ENCODE measurements at places on chromosomes 11 and 22. TPM values are rescaled to one million over a fixed set of nuclear protein-coding genes. Genes with fewer than 3 reads are reported as not detected.
A peak's percentile ranks its signal among the peaks of the same experiment; 100 is the strongest.

Gene MS4A15
- polyA plus RNA-seq = not detected

GRCh38 chr11:47468598-47469214, 19.8 kb upstream of the RAPSN start:
- no peak for DNase-seq

- peak; percentile 80 for DNase-seq
Measured at GRCh38 chr11:74493791-74494630, 487 bp upstream of the LIPT2 start.

- DNase-seq = no peak
Measured at GRCh38 chr11:35272391-35272902, 133.5 kb downstream of the CD44 start.

Gene GDPD4
- polyA plus RNA-seq = not detected

- no peak for DNase-seq
Measured at GRCh38 chr11:121059605-121060004, 35.7 kb downstream of the TBCEL start.

Gene BTG4
- polyA plus RNA-seq = 0.13 TPM

GRCh38 chr11:126375726-126376125, 20.2 kb downstream of the ST3GAL4 start:
- no peak for DNase-seq

DNA sequence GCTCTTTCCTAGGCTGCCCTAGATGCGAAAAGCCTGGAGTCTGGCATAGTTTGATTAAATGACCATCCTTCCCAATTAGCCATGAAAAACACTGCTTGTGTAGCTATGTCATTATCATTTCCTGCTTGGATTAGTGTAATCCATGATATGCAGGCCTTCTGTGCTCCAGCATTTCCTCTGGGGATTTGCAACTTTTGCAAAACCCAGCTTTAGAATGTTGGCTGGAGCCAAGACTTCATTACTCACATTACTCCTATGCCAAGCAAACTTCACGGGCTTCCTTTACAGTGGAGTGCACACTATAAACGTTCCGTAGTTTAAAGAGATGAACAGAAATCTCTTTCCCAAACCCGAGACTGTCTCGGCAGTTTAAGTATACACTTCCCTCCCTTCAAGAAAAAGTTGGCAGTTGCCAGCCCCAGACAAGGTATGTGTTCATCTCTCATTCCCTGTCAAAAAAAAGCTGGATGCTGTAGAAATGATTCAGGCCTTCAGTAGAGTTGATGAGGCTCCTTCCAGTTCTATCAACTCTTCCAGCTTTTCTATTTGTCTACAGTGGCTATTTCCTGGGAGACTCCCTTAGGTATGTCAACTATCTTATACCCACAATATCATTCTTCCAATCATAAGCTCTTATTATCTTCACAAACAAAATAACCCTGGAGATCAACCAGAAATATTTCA, 180.0 kb downstream of the MAML2 start:
- no peak for DNase-seq

Gene SLC35E4
- 2.3 TPM for polyA plus RNA-seq

Measured in keratinocyte (primary cell).